ENCODE measurements at places on chromosomes 2 and 18.

DNA sequence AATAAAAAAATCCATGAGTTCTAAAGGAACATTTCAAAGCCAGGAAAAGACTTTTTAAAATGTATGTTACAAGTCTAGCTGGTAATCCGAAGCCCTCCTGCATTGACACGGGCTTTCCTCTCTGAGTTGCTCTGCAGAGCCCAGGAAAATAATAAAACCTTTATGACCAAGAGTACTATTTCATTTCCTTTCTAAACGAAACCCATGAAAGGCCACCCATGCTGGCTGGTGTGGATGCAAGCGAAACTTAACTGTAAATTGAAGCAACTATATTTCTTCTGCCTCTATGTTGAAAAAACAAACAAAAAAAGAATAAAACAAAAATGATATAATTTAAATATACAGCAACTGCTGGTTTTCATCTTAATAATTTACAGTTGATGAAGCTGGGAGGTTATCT is 41.3 kb upstream of the ZNF532 start:
- DNase-seq, result no peak

- DNase-seq, result no peak
These were observed 83.0 kb upstream of the LTBP1 start for GRCh38 chr2:32863803-32864202.

DNA sequence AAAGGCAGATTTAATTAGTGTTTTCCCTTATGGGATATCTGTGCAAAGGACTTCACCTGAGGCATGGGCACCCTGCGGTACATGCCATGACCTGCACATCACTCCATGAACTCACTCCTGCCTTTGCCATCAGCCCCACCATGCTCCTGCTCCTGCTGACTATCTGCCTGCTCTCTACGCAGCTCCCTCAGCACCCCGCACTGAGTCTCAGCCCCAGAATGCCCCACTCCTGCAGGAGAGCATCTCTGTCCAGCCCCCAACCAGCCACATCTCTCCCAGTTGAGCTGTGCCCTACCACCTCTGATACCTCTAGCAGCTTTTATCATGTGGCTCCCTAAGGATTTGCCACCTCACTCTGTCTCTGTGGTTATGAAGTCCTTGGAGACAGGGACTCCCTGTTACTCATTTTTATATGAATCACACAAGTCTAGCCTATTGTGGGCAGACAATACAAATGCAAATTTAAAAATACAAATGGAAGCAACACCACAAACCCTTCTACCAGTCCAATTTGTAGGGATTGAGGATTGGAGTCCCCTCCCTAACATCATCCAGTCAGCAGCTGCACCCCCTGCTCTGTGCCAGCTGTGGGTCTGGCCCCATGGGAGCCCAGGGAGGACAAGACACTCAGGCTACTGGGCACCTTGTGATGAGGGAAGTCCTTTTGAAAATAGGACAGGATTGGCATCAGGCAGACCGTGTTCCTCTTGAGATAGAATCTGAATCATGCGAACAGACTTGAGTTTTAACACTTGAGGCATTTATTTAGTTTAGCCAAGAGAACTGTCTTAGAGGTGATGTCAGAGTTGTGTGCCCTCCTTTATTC is 689.6 kb upstream of the HS6ST1 start:
- no peak for DNase-seq

DNA sequence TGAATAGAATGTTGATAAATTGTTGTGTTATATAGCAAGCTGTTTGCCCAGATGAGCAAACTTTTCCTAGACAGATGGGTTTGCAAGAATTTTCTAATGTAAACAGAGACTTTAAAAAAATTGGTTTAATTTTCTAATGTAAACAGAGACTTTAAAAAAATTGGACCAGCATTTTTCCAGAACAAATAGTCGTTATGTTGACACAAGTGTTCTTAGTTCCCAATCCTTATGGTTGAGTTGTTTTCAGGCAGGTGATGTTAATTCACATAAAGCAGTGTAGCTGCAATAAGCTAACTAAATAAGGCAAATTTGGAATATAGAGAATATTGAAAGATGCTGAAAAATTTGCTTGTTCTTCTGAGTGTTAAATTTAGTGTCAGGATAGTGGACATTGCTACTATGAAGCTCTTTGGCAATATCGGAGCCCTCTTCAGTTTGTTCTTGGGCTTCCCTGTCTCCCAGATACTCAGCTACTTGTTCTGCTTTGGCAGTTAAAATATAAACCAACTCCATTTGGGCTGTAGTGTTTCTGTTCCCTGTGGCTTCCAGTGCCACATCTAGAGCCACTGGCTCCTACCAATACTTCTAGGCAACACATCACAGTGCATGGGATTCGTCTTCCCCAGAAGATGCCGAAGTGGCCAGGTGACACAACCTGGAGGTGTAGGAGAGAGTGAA is 105.7 kb downstream of the DYNAP start:
- no peak for DNase-seq

- no peak for DNase-seq
These were observed 38.9 kb upstream of the GREB1L start for GRCh38 chr18:21203126-21203525.

DNA sequence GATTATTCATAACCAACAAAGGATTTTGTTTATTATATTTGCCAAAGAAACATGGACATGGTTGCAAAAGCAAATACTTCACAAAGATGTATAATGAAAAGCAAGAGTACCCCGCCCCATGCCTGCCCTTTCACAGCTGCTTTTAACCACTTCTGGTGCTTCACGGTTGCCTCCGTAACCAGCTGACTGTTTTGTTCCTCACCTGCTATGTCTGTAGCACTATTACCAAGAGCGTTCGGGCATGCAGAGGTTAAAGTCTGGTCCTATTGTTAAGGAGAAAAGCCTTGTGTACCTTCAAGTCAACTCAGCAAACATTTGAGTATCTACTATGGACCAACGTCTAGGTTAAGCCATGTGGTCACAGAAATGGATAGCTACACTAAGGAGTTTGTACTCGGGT is 115.2 kb upstream of the FOSL2 start:
- no peak for DNase-seq

GRCh38 chr18:45521777-45522176 is 93.5 kb upstream of the SLC14A2 start:
- no peak for DNase-seq

- DNase-seq, result no peak
These were observed 106.9 kb upstream of the CBLN2 start for GRCh38 chr18:72651033-72651432.

- no peak for DNase-seq
These were observed 42.9 kb upstream of the RIT2 start for GRCh38 chr18:43158381-43158780.

DNA sequence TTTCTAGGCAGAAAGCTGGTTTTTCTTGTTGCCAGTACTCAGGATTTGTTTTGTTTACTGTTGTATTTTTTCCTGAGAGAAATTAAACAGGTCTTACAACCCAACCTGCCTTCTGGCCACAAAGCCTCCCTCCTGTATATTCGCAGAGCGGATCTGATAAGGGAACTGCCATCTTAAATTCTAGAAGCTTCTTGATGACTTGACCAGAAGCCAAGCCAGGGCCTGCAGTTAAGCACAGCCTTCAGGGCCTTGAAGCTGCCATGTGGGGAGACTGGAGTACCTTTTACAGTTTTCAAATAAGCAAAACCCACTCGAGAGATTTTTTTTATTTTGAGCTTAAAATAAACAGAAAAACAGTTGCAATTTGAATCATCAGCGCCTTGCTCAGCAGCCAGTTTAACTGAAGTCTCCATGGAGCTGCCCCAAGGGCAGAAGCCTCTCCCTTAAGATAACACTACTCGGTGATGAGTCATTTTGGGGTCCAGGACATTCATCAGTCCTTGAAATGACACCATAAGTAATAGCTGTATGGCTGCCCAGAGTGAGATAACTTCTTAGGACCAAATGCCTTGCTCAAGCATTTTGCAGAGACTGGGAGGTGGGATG is 51.5 kb upstream of the PHLPP1 start:
- DNase-seq, result no peak

Measured in GM19239 (cell line).